ENCODE measurements at places on chromosomes 4 and X. TPM values are rescaled to one million over a fixed set of nuclear protein-coding genes. Genes with fewer than 3 reads are reported as not detected.

GRCh38 chr4:3007724-3008123, 44.4 kb downstream of the GRK4 start:
- no peak overlapping the region for H3K27ac ChIP-seq
- peaks cover 2% of the 10 kb centered on the region for H3K27me3 ChIP-seq
- DNase-seq, result no peak
- peaks cover 6% of the 10 kb centered on the region for H3K4me1 ChIP-seq

DNA sequence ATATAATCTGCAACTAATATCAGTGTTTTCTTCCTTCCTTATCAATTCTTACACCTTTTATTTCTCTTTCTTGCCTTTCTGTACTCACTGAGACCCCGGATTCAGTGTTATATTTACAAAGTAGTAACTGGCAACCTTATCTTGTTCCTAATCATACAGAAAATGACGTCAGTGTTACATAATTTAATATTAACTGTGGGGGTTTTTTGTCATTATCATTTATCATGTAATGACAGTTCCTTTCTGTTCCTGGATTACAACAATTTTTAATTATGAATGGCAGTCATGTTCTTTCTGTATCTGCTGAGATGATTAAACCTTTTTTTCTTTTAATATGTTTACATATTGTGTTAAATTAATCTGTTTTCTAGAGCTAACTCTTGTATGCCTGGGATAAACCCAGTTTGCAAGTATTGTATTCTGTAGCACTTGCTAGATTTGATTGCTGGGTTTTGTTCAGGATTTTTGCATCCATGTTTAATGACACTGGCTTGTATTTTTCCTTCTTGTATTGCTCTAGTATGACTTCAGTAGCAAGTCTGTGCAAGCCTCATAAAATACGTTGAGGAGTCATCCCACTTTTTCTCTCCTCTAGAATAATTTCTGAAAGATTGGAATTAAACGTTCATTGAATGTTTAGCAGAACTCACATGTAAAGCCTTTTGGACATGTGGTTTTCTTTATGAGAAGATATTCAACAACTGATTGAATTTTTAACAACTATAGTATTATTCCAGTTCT, 10.4 kb upstream of the HSPA4L start:
- peaks cover 30% of the 10 kb centered on the region for H3K27me3 ChIP-seq
- H3K27ac ChIP-seq, result no peak overlapping the region
- no peaks in the 10 kb centered on the region for H3K4me1 ChIP-seq
- no peaks in the 10 kb centered on the region for H3K36me3 ChIP-seq
- H3K4me3 ChIP-seq, result no peak overlapping the region

DNA sequence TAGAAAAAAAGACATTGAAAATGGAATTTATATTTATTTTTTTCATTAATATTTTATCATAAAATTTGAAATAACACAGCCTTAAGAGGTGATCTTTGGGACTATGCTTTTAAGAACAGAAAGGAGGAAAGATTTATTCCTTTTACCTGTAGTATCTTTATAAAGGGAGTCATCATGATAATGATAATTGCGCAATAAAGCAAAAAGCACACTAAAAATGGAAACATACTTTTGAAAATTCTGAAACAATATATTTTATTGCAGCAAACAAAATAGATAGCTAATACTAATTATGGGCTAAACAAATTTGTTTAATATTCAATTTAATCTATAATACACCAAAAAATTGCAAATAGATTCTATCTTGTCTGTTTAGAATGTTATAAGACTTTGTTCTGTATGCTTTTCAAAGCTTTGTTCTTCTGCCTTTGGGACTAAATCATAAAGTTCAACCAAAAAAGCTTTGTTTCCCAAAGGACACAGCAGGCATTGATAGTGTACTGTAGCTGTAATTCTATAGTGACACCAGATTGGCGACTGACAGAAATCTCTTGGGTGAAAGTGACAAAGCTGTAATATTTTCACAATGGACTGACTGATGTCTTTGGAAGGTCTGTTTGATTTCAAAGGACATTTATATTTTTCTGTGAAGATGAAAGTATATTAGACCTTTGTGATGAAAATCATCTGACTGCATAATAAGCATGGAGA, 2156.6 kb upstream of the TENM3 start:
- no peaks in the 10 kb centered on the region for H3K4me1 ChIP-seq
- no peaks in the 10 kb centered on the region for H3K36me3 ChIP-seq
- H3K27me3 ChIP-seq, result no peaks in the 10 kb centered on the region
- H3K4me3 ChIP-seq, result no peak overlapping the region
- no peak for DNase-seq
- H3K27ac ChIP-seq, result no peak overlapping the region

DNA sequence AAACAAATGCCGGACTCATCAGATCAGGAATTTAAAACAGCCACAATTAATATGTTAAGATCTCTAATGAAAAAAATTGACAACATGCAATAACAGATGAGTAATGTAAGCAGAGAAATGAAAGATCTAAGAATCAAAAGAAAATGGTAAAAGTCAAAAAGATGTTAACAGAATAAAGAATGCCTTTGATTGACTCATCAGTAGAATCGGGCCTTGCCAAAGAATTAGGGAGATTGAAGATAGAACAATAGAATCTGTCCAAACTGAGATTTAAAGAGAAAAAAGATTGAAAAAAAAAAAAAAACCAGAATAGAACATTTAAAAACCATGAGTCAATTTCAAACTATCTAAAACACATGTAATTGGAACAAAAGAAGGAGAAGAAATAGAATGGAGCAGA, 25.9 kb upstream of the GUCY1A1 start:
- H3K27ac ChIP-seq, result no peak overlapping the region
- no peaks in the 10 kb centered on the region for H3K36me3 ChIP-seq
- no peak overlapping the region for H3K4me3 ChIP-seq
- peaks cover 17% of the 10 kb centered on the region for H3K4me1 ChIP-seq
- DNase-seq, result no peak

DNA sequence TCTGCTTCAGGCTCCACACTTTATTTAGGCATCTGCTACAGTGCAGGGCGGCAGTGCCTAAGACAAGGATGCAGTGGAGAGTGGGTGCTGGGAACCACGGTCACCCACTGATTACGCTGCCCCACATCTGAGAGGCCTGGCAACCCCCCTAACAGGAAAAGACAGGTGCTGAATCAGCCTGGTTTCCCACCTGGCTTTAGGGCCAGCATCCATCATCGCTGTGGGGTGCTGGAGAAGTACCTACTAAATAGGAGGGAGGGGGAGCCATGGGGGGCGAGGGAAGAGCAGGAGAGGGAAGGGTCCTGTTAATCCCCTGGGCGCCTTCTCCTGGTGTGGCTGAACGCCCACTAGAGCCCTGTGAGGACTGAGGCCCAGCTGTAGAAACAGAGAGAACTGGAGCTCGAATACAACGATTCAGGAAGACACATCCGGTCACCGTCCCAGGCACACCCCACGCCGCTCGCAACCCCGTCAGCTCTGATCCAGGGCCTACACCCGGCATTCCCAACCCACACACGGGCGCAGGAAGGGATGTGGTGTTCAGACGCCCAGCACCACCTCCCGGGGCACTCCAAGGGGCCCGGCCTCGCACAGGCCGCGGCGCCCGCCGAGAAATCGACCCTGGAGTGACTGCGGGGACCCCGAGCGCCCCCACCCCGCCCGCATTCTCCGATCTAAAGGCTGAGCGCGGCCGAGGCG, 554 bp downstream of the DCTD start:
- peaks cover 55% of the 10 kb centered on the region for H3K4me1 ChIP-seq
- H3K27me3 ChIP-seq, result peaks cover 4% of the 10 kb centered on the region
- peak overlapping the region; percentile 83 for H3K4me3 ChIP-seq

- H3K36me3 ChIP-seq, result no peaks in the 10 kb centered on the region
- H3K27ac ChIP-seq, result peak overlapping the region; percentile 68
- H3K27me3 ChIP-seq, result peaks cover 1% of the 10 kb centered on the region
- peak; percentile 46 for DNase-seq
- H3K4me3 ChIP-seq, result peak overlapping the region; percentile 46
Measured at GRCh38 chr4:153450544-153450917, 15.6 kb upstream of the TMEM131L start.

DNA sequence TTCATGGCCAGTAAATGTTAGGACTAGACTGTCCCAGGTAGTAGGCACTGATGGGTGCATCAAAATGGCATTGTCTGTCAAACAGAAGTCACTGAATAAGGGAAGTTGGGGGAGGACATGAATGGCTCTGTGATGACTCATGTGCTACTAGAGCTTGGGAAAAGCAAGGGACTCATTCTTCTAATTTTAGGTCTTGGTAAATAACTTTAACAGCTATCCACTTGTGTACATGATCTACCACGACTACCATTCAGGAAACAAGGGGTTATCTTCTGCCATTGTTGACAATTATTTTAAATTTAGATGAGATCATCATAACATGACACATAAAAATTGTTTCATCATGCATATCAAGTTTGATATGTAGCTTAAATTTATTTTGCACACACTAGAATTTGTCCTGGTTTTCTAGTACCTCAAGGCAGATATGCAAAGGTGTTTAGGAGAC, 6.3 kb downstream of the AREG start:
- H3K36me3 ChIP-seq, result no peaks in the 10 kb centered on the region
- peaks cover 2% of the 10 kb centered on the region for H3K4me1 ChIP-seq
- no peak for DNase-seq

DNA sequence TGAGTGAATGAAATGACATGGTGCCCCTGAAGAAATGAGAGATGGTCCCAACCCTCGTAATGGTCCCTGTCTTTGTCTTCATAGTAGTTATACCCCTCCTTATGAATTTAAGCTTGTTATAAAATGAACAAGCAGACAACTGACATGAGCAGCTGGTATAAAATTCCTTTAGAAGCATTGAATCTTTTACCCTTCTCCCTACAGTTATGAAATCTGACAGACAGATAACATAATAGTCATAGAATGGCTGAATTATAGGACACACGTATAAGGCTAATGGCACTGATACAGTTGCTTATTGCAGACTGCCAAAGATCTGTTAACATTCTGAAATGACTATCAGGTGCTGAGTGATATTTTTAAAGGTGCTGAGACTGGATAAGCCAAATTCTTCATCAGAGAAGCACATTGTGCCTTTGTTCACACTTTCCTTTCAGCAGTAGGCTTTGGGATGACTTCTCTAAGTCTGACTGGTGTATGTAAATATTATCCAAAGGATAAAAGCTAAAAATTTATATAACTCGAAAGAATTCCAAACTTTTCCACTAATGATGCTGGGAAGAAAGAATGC, 47.4 kb upstream of the PDGFC start:
- H3K4me3 ChIP-seq, result no peak overlapping the region
- no peak for DNase-seq
- no peaks in the 10 kb centered on the region for H3K4me1 ChIP-seq
- no peak overlapping the region for H3K27ac ChIP-seq

DNA sequence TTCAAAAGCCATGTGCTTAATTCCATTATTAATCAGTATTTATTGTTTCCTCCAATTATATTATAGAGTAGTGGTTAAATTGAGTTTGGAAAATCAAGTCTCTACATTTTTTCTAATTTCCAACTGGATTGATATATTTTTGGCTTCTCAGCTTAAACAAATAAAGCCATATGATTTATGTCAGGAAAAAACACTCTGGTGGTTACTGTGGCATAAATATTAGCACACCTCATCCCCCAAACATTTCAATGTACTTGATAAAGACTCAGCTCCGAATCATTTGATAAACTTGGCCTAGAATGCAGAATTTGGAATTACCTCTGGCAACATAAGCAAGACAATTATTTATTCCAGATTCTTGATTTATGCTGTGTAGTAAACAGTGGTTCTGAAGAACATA, 2313.8 kb downstream of the ARAP2 start:
- no peak overlapping the region for H3K27ac ChIP-seq
- DNase-seq, result no peak
- H3K36me3 ChIP-seq, result no peaks in the 10 kb centered on the region
- no peaks in the 10 kb centered on the region for H3K27me3 ChIP-seq

- no peaks in the 10 kb centered on the region for H3K36me3 ChIP-seq
- H3K27me3 ChIP-seq, result no peaks in the 10 kb centered on the region
- H3K4me1 ChIP-seq, result no peaks in the 10 kb centered on the region
Measured at GRCh38 chrX:34584781-34585180, 72.3 kb downstream of the TMEM47 start.

DNA sequence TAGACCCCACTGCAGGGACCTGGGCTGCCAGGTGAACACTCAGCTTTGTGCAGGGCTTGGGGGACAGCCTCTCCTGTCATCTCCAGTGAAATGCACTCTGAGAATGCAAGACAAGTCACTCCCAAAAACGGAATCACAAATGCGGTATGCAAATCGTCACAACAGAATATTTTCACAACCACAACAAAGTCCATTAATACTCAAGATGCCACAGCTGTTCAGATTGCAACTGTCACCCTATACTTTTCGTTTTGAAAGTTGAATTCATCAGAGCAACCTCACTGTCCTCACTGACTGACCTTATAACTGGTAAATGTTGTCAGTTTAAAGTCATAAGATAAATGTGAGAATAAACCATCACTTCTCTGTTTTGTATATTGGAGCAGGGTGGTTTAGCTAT, 16.6 kb downstream of the JAKMIP1 start:
- peak overlapping the region; percentile 100 for H3K27ac ChIP-seq
- H3K4me1 ChIP-seq, result peaks cover 96% of the 10 kb centered on the region
- peak overlapping the region; percentile 42 for H3K4me3 ChIP-seq
- no peaks in the 10 kb centered on the region for H3K27me3 ChIP-seq

DNA sequence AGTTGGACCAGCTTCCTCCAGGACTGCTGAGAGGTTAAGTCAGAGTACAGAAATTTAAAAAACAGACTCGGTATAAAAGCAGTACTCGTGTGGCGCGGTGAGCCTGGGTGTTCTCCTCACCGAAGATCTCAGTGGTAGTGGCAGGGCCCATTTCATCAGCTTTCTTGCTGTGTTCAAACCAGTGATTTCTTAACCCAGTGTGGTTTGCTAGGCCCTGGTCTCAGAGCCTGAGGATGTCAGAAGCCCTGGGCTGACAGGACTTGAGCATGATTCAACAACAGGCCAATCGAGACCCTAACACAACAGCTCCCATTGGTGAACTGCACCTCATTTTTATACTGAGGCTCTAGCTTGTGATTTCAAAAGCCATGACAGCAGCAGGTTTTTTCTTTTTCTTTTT, 23.2 kb downstream of the PRIMPOL start:
- H3K4me3 ChIP-seq, result no peak overlapping the region
- peaks cover 39% of the 10 kb centered on the region for H3K36me3 ChIP-seq
- peaks cover 26% of the 10 kb centered on the region for H3K4me1 ChIP-seq
- no peak for DNase-seq
- H3K27ac ChIP-seq, result no peak overlapping the region

DNA sequence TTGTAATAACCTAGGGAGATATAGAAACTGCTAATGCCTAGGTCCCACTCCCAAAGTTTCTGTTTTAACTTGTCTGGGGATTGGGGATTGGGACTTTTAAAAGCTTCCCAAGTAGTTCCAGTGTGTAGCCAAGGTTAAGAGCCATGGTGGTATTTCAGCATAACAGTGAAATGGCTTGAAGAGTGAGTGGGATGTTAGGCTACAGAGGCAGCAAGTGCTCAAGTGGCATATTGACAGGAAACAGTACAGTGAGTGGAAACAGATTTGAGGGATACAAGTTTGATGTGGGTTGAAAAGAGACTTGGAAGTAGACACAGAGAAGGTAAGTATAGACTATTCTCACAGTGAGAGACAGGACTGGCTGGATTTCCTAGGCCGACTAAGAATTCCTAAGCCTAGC, 217.6 kb upstream of the CNKSR2 start:
- no peaks in the 10 kb centered on the region for H3K36me3 ChIP-seq
- no peaks in the 10 kb centered on the region for H3K4me1 ChIP-seq
- H3K4me3 ChIP-seq, result no peak overlapping the region
- no peaks in the 10 kb centered on the region for H3K27me3 ChIP-seq
- DNase-seq, result no peak
- H3K27ac ChIP-seq, result no peak overlapping the region

Gene TKTL2
- total RNA-seq, result not detected

Gene IL21
- total RNA-seq, result 3.1 TPM

Gene GAGE12H
- total RNA-seq, result not detected

Gene SPANXC
- not detected for total RNA-seq

Gene P2RY10
- total RNA-seq, result 89.1 TPM
